IgD-negative memory B cell (primary cell): ENCODE measurements at places on chromosomes 12 and 14. TPM values are rescaled to one million over a fixed set of nuclear protein-coding genes. Genes with fewer than 3 reads are reported as not detected.

The HCAR1 gene
- not detected for polyA plus RNA-seq

The CCDC175 gene
- polyA plus RNA-seq = not detected

The PIANP gene
- not detected for polyA plus RNA-seq

The VRTN gene
- not detected for polyA plus RNA-seq

The NIN gene
- 76.5 TPM for polyA plus RNA-seq

The GLIPR1L1 gene
- not detected for polyA plus RNA-seq

The CD163L1 gene
- not detected for polyA plus RNA-seq

The GZMB gene
- 7.9 TPM for polyA plus RNA-seq

The ERBB3 gene
- polyA plus RNA-seq = 0.83 TPM

The GYS2 gene
- polyA plus RNA-seq = not detected

The KLRB1 gene
- 5.7 TPM for polyA plus RNA-seq

The RTL1 gene
- not detected for polyA plus RNA-seq

The GLT1D1 gene
- not detected for polyA plus RNA-seq

The ANKRD33 gene
- polyA plus RNA-seq = not detected

The CCDC177 gene
- polyA plus RNA-seq = not detected

The P2RX4 gene
- 27.5 TPM for polyA plus RNA-seq

The SERPINA9 gene
- polyA plus RNA-seq = 0.63 TPM

The SLC24A4 gene
- not detected for polyA plus RNA-seq

The SMCO3 gene
- polyA plus RNA-seq = not detected

The CELA1 gene
- 0.58 TPM for polyA plus RNA-seq

The TAS2R10 gene
- not detected for polyA plus RNA-seq

The VDR gene
- polyA plus RNA-seq = 0.61 TPM

The RIPK3 gene
- polyA plus RNA-seq = 14.8 TPM

The HCFC2 gene
- polyA plus RNA-seq = 7.4 TPM

The IAPP gene
- not detected for polyA plus RNA-seq

The PFKM gene
- 7.5 TPM for polyA plus RNA-seq

The AJUBA gene
- 0.16 TPM for polyA plus RNA-seq

The DCN gene
- polyA plus RNA-seq = not detected
